Astrocyte of the spinal cord (primary cell): ENCODE measurements at places on chromosomes 1 and 21.

GRCh38 chr1:107843989-107844388, 121.0 kb downstream of the VAV3 start:
- no peak for DNase-seq

DNA sequence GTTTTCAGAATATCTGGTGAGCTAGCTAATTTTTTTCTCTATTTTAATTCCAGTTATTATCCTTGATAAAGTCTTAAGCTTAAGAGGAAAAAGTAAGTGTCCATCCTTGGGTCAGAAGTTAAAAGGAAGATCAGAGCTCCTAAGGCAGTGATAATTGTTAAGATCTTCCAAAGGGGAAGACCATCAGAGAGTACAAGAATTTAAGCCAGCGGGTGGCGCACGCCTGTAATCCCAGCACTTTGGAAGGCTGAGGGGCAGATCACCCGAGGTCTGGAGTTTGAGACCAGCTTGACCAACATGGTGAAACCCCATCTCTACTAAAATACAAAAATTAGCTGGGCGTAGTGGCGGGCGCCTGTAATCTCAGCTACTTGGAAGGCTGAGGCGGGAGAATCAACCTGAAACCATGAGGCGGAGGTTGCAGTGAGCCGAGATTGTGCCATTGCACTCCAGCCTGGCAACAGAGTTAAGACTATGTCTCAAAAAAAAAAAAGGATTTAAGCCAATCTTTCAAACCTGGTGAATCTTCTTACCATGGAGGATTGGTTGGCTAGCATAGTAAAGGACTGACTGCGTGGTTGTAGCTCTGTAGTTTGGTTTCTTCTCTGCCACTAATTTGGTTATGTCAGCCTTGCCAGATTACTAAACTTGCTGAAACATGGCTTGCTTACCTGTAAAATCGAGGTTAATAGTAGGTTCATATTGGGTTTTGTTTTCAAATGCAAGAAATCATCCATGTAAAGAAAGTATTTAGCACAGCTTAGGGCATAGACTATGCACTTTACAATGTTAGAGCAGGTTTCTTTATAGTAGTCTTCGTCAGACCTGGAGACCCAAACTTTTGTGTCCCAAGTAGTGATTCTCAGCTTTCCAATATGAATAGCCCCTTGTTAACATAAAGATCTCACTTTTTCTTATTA, 15.9 kb downstream of the AKIRIN1 start:
- DNase-seq: no peak

DNA sequence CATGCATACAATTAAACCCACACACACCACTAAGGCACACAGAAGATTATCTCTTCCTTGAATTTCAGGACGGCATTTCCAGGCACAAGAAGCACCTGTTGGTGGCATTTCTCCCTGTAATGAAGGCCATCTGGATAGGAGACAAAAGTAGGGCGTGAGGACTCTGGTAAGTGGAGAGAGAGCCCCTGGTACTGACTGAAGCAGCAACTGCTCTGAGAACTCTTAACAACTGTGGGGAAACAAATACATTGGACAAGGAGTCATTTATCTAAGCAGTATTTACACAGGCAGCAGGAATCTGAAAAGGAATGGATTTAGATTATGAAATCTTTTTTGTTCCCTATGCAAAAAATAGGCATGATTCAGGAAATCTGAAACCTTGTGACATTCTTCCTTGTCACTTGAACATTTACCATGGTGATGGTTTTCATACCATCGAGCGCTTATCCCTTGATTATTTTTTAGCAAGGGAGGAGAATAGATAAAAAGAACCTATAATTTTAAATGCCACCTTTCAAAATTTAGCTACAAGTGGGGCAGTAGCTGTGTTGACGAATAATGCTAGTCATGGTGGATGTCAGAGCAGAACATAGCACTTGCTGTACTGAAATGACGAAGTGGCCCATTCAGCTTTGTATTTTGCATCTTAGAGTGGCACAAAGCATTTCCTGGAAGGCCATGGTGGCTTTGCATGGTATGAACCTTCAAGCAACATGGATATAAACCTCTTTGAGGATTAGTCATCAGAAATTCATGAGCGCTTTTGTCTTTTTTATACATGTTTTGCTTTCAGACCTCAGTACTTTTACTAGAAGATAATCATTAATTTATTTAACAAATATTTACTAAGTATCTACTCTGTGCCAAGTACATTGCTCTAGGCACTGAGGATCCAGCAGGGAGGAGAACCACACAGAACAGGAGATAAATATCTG, 362.0 kb downstream of the ADGRL2 start:
- DNase-seq: peak; percentile 16

DNA sequence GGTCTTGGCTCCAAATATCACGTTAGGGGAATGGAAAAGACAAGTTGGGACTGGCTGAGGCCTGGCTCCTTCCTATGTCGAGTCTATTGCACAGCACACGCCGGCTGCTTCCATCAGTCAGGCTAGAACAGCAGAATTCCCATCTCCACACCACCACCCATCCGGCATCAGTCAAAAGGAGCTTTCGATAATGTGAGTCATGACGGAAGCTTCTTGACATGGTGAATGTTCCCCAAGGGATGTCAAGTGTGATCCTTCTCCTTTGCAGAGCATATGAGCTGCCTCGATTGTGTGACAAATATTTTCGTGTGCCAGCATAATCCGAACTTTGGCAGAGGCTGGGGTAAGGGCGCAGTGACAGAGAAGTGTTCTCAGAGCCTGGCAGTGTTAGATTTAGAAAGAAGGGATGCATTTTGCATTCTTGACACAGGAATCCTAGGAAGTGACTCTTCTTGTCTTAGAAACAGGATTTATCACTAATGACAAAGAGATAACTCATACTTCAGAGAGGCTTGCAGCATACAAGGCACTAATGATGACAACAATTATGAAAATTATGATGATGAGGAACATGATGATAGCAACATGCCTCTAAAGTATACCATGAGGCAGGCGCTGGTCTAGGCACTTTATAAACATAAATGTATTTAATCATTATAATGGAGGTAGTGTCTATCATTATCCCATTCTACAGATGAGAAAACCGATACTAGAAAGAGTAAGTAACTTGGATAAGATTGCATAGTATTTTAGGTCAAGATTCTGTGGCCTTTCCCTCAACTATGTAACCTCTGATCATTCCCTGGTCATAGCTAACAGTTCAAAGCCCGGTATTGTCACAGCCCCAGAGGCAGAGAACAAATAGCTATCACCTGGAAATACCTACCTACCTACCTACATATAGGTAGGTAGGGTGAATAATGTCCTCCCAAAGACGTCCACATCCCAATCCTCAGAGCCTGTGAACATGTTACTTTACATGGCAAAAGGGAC, 135.0 kb downstream of the KCNJ6 start:
- DNase-seq: no peak

- no peak for DNase-seq
Measured at GRCh38 chr1:168521401-168522000, 22.3 kb downstream of the XCL2 start.

DNA sequence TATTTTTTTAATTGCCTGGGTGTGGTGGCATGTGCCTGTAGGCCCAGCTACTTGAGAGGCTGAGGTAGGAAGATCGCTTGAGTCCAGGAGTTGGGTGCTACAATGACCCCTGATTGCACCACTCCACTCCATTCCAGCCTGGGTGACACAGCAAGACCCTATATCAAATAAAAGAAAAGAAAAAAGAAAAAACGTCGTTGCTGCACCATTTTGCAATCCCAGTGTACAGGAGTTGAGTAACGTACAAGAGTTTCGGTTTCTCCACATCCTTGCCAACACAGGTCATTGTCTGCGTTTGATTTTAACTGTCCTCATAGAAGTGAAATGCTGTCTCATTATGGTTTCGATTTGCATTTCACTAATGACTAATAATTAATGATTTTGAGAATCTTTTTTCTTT, 7.9 kb downstream of the ZNF684 start:
- no peak for DNase-seq

DNA sequence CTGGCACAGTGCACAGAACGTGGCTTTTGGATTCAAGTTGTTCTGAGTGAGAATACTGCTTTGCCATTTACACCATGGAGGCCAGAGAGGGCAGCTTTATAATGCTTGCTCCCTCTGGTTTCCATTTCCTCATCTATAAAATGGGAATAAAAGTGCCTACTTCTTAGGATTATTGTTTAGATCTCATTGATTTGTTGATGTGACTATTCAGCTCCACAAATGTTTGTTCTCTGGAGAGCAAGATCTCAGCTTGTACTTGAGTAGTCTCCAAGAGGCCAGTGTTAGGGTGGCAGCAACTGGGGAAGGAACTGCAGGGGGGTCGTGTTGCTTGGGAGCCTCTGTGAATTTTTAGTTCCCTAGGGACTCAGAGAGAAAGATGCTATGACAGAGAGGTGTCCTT, 55.2 kb downstream of the YARS1 start:
- no peak for DNase-seq

DNA sequence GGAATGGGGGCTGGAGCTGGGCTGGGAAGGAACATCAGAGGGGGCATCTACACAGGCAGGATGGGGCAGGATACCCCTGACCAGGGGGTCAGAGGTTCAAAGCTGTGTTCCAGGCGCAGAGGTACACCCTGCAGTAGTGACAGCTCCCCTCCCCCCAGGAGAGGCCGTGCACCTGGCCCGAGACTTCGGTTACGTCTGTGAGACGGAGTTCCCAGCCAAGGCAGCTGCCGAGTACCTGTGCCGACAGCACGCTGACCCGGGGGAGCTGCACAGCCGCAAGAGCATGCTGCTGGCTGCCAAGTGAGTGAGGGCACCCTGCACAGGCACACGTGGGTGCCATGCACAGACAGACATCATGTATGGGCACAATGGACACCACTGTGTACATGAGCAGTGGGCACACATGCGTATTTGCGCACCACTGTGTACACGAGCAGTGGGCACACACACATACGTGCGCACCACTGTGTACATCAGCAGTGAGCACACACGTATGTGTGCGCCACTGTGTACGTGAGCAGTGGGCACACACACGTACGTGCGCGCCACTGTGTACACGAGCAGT, 17.4 kb downstream of the TFAP2E start:
- no peak for DNase-seq

DNA sequence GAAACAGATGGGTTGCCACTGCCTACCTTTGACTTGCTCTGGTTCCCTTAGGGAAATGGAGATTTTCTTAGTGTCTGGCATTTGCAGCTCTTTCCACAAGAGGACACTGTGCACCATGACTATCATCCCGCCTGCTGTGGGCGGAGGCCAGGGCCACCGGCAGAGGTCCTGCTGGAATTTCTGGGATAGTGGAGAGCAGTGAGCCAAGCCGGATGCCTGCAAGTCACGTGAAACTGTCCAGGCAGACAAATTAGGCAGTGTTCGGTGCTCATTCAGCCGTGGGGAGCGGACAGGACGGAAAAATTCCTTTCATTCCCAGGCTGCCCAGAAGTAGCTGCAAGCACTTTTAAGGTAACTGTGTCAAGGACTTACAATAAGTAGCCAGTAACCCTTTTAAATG, 43.4 kb downstream of the IGSF5 start:
- peak; percentile 89 for DNase-seq

GRCh38 chr1:178521241-178521640, 8.3 kb downstream of the TEX35 start:
- no peak for DNase-seq

GRCh38 chr1:27662707-27663393, 9.1 kb downstream of the IFI6 start:
- DNase-seq: peak; percentile 78

GRCh38 chr1:170592591-170593111, 60.7 kb downstream of the GORAB start:
- DNase-seq: no peak

GRCh38 chr1:199010492-199010891, 371.7 kb downstream of the PTPRC start:
- no peak for DNase-seq

DNA sequence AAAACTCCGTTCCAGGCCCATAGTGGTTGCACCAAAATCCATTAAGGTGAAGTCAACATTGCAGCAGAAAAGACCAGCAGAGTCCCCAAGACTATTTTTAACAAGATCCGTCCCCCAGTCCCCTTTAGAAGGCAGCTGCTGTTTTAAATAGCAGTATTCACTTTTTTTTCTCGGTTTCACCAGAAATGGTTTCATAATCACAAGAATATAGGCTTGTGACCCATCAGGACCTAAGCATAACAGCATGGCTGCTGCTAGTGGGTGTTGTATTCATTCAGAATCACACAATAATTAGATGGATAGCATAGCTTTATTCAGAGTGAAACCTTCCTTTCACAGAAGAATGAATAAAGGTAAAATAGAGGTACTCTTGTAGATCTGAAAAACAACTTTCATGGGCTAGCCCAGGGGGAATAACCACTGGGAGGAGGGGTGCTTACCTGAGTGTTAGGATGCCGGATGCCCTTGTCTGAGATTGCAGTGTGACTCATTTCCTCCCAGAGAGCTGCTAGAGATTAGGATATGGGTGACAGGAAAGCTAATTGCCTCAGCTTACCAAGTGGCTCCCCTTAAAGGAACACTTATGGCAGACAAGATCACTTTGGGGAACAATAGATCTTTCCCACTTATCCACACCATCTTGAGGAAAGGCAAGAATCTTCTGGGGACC, 35.0 kb downstream of the ACKR1 start:
- DNase-seq: no peak

- DNase-seq: no peak
Measured at GRCh38 chr1:184820956-184821355, 66.3 kb upstream of the EDEM3 start.

DNA sequence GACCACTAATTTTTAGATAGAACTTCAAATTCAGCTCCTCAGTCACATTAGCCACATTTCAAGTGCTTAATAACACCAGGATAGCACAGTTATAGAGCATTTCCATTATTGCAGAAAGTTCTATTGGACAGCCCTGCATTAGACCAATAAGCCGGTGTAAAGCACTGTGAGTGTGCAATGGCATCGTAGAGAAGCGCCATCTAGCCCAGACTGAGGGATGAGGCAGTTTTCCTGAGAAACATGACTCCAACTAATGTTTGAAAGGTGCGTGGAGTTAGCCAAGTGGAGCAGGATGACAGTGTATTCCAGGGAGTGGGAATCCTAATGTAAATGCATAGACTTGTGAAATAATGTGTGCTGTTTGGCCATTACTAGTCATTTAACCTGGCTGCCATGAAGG, 7.7 kb downstream of the RPE65 start:
- no peak for DNase-seq

DNA sequence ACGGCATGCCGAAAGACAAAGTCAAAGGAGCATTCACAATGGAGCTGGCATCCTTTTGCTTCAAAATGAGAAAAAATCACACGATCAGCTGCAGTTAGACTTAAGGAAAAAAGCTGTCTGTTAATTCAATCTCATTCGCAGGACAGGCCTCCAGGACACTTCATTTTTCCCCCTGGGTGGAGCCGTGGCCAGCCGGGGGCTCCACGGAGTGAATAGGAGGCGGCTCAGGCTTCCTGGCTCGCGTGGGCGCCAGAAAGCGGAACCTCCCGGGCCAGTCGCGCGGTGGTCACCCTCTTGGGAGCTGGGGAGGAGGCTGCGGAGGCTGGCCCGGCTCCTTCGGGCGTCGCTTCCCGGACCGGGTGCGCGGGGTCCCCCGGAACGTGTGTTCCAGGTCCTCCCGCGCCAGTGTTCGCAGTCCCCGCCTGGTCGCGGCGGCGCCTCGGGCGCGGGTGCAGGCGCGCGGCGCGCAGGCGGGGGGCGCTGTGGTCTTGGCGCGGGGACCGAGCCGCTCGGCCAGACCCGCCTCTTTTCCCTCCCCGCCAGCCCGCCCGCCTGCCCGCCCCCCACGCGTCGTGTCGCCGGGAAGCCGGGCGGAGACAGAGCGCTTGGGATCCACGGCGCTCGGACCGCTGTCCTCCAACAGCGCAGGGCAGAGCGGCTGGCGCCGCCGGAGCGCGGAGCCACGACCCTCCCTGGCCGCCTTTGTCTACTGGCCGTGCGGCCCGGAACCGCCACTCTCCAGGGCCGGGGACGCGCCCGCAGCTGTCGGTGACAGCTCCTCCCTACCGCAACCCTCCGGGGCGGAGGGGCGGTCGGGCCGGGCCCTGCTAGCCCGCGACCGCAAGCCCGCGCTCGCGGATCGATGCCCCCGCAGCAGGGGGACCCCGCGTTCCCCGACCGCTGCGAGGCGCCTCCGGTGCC, at the start of gene RHOU:
Gene RHOU (plus strand): TSS at position 599 of the 921 bp plus-strand sequence. CDS start 264 bp downstream, at position 863.
- peak; percentile 27 for DNase-seq
